ENCODE measurements at places on chromosomes 16 and 17.

- no peak for DNase-seq
These were observed 442.7 kb upstream of the CDH8 start for GRCh38 chr16:62478903-62479458.

DNA sequence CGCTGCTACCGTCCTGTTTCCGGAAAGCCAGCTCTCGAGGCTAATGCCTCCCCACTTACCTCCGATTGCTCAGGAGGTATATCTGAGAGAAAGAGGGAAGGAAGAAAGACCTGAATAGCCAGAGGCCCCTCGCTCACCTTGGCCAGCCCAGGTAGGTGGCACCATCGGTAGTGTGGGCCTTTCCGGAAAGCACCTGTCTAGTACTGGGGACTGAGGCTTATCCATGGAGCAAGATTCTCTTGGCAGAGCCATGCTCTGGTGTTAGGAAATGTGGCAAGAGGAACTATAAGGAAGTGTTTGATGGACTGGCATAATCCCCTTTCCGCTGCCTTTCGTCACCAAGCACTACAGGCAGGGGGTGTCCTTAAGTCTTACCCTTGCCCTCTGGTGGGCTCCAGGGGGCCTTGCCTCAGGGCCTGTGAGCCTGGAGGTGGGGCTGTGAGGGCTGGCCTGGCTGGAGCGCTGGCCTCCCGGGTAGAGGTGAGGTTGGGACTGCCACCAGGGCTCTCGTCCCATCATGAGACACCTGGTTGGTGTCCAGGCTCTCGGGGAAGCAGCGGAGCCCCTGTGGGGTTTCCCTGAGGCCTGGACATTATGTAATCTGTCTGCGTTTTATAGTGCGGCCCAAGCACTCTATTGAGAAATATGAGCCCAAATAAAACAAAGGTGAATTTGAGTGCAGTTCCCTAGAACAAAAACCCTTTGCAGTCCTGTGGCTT is 2.9 kb downstream of the CMIP start:
- DNase-seq = no peak

DNA sequence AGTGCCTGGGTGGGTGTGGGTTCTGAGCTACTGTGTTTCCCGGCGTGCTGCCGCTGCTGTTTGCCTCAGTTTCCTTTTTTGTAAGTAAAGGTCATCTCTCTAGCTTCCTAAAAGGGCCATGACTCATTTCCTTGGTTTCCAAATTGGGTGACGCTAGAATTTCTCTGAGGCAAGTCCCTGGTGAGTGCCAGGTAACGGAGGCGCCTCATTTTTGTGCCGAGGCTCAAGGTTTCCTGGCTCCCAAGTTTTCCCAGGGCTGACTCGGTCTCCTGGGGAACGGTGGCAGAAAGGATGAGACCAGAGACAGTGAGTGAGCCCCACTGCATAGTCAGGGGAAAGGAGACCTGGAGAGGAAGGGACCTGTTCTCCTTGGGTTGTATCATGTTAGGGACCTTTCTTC is 20.3 kb downstream of the MSI2 start:
- DNase-seq = no peak

- no peak for DNase-seq
These were observed 164.5 kb downstream of the PRKCA start for GRCh38 chr17:66466840-66467367.

DNA sequence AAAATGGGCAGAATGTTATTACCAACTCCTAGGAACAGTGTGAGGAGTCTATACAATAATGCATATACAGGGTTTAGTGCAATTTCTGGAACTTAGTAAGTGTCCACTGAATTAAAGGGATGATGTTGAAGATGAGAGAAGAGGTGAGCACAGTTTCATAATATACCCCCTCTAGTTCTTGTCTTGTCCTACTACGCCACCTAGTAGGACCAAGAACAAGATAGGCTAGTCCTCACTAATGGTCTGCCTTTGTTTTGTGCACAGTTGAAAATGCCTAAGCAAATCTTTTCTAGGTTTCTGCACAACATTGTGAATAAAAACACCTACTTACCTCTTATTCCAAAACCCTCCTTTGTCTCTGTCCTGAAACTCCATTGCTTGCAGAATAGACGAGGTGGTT is 670.2 kb downstream of the CDH8 start:
- DNase-seq = no peak

- DNase-seq = no peak
These were observed 907 bp upstream of the ESRP2 start for GRCh38 chr16:68236826-68237242.

DNA sequence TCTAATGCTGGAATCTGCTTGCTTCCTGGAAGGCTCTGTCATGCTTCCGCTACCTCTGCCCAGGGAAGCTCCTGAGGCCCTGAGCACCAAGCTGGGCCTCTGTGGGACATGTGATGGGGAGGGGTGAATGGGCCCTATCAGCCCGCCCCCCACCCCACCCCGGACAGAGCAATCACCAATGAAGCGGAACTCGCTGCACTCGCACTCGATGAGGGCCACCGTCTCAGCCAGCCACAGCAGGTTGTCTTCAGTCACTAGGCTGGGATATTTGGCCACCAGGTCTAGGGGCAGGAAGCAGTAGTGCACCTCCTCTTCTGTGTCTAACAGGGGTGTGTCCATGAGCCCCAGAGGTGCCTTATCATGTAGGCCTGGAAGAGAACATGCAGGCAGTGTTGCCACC is 23.6 kb downstream of the KCTD19 start:
- DNase-seq = no peak

DNA sequence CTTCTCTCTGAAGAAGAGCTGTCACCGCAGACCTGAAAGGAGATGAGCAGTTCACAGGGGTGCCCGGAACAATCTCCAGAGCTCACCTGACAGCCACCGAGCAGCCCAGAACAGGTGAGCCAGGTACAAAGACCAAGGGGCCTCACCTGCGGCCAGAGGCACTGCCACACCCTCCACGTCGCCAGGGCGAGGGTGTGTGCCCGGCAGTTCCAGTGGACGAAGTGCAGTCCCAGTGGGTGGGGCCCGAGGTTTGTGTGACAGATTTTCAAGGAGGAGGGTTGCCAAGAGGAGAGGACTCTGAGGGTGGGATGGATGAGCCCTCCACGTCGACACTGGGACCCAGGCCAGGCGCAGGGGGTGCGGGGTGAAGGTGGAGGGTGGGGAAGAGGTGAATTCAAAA is 61.7 kb downstream of the SMPD3 start:
- DNase-seq = no peak

DNA sequence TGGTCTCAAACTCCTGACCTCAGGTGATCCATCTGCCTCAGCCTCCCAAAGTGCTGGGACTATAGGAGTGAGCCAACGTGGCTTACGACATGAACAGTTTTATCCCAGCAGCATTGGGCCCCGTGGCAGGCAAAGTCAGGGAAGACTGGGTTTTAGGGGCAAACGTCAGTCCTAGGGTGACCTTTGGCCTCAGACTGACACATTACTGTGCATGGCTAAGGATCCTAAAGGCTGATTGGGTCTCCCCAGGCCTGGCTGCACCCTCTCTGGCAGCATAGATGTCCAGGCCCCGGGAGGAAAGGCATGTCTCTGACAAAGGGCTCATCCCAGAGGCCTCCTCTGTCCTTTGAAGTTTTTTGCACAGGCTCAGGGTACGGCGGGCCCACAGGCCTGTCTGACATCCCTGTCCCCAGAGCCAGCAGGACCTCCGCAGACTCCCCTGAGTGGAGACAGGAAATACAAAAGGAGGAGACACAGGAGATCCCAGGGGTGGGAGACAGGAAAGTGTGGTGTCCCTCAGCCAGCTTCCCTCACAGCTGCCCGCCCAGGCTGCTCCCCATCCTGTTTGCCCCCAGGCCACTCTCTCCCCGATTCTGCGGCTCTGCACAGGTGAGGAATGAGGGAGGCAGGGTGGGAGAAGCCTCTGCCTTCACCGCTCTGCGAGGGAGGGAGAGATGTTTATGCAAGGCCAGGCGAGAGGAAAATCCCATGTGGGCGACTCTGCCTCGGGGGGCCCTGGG is 54.5 kb upstream of the MTSS2 start:
- DNase-seq = no peak

- no peak for DNase-seq
These were observed 223.2 kb upstream of the GSE1 start for GRCh38 chr16:85389679-85390470.

DNA sequence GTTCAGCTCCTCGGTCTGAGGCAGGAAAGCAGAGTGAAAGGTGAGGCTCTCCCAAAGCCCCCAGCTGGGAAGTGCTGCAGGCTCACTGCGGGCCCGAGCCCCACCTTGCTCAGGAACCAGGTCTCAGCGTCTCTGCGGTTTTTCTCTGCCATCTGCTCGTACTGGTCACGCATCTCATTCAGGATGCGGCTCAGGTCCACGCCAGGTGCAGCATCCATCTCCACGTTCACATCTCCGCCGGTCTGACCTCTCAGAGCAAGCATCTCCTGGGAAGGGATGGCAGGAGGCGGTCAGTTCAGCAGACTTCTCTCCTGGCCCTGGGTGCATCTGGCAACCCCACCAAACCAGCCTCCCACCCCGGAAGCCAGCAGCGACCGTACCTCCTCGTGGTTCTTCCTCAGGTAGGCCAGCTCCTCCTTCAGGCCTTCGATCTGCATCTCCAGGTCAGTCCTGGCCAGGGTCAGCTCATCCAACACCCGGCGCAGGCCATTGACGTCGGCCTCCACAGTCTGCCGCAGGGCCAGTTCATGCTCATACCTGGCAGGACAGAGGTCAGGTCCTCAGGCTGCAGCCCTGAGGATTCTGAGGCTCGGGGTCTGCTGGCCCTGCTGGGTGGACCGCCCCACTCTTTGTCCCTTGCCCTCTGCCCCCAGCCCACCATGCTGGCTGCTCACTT is 1.5 kb downstream of the KRT16 start:
- DNase-seq = no peak

- DNase-seq = no peak
These were observed 12.2 kb upstream of the PPP1R27 start for GRCh38 chr17:81846743-81847689.

- no peak for DNase-seq
These were observed 1.2 kb upstream of the SHISA9 start for GRCh38 chr16:12900156-12900555.

- no peak for DNase-seq
These were observed 4.7 kb downstream of the FAM20A start for GRCh38 chr17:68596411-68596945.

Data from ascending aorta (tissue), 2 donors.